ENCODE measurements at places on chromosomes 6 and 20.
A peak's percentile ranks its signal among the peaks of the same experiment; 100 is the strongest.

- no peak for DNase-seq
Measured at GRCh38 chr6:35141007-35141655, at the start of gene TCP11. Gene TCP11, minus strand, starts transcription at chr6:35141339. Its CDS starts 469 bp downstream, at chr6:35140870.

GRCh38 chr6:123784330-123784729, 19.3 kb upstream of the NKAIN2 start:
- DNase-seq: no peak

DNA sequence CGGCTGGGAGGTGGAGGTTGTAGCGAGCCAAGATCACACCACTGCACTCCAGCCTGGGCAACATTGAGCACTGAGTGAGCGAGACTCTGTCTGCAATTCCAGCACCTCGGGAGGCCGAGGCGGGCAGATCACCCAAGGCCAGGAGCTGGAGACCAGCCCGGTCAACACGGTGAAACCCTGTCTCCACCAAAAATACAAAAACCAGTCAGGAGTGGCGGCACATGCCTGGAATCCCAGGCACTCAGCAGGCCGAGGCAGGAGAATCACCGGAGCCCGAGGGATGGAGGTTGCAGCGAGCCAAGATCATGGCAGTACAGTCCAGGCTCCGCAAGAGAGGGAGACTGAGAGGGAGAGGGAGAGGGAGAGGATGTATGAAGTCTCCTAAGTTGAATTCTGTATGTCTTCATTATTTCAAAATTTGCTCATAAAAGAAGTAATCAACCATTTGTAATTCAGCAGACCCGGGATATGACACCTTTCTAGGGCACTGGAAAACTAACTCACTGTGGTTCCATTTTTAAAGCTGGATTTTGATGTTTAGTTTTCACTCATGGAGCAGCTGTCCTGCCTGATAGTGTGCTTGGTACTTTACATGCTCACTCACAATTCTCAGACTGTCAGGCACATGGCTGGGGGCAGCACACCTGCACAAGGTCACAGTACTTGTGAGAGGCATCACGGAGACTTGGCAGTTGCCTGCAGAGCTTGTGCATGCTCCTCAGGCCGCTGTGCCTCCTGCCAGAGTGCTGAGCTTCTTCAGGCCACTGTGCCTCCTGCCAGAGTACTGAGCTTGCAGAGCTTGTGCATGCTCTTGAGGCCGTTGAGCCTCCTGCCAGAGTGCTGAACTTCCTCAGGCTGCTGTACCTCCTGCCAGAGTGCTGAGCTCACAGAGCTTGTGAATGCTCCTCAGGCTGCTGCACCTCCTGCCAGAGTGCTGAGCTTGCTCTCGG, 106.2 kb downstream of the ERMARD start:
- DNase-seq: no peak

DNA sequence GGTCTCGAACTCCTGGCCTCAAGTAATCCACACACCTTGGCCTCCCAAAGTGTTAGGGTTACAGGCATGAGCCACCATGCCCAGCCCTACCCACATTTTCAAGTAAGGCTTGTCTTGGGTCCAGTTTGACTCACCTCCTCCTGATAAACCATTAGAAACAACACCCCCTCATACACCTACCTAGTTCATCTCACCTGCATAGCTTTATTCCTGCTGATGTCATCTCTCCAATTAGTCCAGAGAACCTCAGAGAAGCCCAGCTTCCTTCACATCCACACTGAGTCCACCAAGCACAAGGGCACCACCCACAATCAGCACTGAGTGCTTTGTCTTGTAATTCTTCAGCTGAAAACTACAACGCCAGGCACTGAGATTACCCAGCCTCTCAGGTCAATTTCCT, 35.3 kb downstream of the KIF16B start:
- no peak for DNase-seq

DNA sequence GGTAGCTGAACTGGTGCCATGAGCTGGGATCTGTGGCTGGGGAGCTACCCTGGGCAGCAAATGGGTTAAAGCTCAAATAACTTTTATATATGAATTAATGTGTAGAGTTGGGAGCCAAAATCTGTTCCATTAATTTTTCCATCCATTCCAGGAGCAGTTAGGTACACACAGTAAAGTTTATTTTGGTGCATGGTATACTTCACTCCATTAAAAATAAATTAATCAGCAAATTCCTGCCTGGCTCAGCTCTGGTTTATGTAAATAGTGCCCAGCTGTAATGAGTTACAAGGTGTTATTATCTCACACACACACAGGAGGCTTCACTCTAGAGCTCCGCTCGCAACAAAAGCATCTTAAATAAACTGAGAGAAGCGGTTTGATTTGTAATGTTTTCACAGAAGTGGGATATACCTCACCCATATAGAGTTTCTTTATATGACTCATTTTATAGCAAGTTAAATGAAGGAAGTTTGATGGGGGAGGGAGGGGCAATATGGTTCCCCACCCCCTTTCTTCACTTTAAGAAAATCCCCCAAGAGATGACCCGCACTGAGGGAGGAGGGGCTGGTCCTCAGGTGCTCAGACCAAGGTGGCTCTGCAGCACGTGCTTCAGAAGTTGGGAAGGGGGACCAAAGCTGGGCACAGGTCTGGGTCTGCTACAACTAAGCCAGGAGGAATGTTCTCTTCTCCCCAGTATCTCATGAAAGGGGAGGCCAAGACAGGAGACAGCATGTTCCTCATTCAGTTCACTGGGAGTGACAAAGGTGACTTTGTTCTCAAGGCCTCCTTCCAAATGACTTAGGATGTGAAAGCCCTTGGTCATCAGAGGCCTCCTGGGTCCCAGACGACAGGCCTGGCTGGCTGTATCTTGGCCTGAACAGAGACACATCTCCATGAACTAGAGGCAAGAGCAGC, 10.5 kb upstream of the FAM83C start:
- no peak for DNase-seq

- no peak for DNase-seq
Measured at GRCh38 chr6:144395014-144395413, 109.9 kb downstream of the UTRN start.

DNA sequence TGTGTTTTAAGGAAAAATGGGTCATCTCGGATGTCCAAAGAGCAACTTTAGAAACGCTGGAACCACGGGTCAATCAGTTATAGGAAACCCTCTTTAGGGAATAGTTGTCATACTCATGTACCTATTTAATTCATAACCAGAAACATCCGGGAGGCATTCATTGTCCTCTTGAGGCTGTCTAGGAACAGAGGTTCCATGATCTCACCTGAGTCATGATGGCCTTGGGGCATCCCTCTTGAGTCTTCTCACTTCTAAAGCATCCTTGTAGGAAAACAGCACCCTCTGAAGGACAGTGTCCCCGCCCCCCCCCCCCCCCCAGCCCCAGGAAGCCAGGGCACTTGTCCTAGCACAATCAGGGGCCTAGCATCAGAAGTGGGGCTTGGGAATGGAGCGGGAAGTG, 46.3 kb upstream of the CDH4 start:
- DNase-seq: no peak

DNA sequence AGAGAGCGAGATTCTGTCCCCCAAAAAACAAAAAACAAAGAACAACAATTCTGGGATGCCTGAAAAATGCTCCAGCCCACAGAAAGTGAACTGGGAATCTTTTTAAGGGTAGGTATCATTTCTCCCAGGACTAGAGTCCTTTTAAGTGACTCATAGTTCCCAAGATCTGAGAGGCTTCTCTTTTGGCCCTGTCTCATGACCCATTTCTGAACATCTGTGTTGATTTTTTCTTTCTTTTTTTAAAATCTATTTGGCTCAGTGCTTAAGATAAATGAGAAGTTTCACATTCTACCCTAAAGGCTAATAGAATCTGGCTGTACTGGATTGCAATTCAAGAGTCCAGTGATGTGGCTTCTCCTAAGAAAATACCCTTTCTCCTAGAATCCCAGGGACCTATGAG, 217.6 kb upstream of the FOXQ1 start:
- no peak for DNase-seq

DNA sequence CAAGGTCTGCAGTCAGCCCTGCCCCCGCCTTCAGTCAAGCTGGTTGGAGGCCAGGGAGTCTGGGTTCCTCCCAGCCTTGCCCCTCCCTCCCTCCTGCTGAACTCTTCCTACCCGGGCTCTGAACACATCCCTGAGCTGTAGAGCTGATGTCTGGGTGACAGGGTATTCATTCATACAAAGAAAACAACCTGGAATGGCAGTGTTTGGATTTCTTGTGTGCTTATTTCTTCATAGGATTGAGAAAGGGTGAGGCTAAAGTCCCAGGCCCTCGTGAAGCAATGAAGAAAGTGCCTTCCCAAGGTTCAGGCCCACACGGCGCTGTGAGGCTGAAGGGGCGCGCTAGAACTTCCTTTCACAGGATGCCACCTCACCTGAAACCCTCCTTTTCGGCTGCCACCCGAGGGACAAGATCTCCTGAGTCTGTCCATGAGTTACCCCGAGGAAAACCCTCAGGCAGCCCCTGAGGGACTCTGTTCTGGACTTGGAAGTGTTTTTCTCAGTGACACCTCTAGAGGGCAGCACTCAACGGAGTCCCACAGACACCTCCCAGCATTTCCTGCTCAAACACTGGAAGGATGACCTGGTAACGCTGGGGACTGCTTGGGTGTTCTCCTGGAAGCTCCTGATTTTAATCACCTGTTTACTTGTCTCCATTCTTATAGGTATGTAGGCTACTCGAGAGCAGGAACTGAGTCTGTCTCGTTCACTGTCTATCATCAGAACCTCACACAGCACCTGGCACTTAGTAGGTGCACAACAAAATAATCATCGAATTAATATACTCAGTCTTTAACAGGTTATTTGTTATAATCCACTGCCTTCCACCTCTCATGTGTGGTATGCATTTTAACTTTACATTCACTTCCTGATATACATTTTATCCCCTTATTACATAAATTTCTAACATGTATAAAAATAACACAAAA, 11.8 kb upstream of the GSTA1 start:
- peak; percentile 22 for DNase-seq

GRCh38 chr6:70040766-70041165, 174.4 kb downstream of the COL19A1 start:
- DNase-seq: no peak

DNA sequence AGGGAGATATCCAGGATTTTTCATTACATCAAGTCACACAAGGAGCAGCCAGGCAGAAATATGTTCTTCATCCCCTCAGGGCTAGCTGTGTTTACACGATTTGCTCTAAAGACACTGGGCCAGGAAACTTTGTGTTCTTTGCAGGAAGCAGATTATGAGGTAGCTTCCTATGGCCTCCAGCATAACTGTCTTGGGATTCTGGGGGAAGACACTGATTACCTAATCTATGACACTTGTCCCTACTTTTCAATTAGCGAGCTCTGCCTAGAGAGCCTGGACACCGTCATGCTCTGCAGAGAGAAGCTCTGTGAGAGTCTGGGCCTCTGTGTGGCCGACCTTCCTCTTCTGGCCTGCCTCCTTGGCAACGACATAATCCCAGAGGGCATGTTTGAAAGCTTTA, 11.2 kb downstream of the FAM120B start:
- no peak for DNase-seq

DNA sequence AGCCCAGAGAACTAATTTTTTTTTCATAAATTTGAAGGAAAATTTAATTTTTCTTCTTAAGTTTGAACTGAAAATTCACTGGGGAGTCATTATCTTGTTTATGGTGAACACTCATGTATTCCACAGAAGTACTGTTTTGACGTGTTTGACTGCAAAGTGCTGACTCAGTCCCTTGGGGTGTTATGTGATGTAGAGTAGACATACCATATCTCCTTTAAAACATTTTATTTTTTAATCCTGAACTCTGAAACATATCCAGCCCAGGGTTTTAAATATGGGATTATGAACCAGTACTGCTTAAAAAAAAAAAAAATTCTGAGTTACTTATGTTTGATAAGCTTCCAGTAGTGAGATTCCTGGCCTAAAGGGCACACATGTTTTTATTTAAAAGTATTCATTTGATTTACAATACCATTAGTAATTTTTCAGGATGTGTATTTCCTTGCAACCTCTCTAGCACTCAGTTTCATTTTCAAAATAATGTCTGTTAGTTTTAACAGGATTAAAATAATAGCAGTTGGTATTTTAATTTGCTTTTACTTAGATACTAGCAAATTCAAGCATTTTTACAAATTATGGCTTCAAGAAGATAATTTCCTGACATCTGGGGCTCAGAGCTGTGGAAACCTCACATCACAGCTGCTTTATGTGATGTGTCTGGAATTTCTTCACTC, 81.7 kb upstream of the PDE10A start:
- DNase-seq: no peak

GRCh38 chr6:134678436-134678889, 271.4 kb downstream of the ALDH8A1 start:
- peak; percentile 92 for DNase-seq

- no peak for DNase-seq
Measured at GRCh38 chr6:31180500-31180899, 10.0 kb upstream of the POU5F1 start.

GRCh38 chr6:79783670-79784394, 152.7 kb downstream of the SH3BGRL2 start:
- no peak for DNase-seq

- DNase-seq: no peak
Measured at GRCh38 chr6:16414205-16414604, 175.8 kb downstream of the GMPR start.

Data from NCI-H226 (cell line).